T1000 (cell line): ENCODE measurements at places on chromosomes 11 and 22.

DNA sequence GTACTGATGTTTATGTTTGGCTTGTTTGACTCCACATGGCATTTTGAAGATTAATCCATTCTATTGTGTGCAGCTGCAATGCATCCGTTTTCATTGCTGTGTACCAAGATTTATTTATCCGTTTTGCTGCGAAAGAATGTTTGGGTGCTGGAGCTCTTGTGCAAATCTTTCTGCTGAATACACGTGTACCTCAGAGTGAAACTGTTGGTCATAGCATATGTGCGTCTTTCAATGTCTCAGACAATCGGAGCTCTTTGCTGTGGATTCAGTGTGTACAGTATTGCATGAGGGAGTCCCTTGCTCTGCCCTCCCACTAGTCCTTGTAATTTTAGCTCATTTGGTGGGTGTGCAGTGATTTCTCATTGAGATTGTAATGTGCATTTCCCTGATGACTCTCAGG, 545.4 kb downstream of the TBC1D22A start:
- DNase-seq = no peak

DNA sequence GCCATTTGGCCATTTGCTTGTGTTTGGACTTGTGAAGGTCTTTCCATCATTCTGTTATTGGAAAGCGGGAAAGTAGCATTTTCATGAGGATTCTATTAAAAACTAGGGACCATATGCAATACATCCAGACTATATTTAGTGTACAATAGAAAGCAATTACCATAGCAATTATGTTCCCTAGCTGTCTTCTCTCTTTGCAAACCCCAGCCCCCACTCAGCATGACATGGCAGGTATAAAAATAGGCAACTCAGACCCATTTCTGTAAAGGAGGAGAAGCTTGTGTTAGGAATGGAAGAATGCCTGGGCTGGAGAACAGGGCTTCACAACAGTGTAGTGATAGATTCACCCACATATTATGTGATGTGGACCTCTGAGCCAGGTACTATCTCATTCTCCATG, 12.4 kb downstream of the OR51B6 start:
- DNase-seq = no peak

DNA sequence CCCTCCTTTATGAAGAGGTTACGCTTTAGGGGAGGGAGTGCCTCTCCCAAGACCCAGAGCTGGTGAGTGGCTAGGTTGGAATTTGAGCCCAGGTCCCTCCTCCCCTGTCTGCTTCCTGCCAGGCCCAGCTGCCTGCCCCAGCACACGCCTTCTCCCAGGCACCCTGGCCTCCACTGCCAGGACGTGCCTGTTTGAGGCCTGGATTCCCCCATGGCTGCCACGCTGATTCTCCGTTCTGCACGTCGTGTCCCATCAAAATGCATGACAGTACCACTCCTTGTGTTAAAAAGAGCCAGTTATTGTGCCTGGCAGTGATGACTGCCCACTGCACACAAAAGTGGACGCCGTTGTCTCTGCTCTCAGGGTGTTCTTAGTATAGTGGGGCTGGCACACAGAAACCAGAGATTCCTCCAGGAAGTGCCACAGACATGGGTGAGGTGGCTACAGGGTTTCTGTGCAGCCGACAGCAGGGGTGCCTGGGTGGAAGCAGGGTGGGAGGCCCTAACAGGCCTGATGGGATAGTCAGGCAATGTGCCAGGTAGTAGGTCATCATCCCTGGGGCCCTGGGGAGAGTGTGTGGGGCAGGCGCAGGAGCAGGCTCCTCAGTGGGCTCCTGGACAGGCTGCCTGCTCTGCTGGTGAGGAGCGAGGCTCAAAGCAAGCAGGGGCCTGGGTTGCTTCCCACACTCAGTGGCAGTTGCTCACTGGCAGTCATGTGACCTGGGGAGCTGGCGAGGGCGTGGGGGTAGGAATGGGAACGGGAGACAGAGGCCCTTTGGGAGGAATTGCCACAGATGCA, 24.2 kb downstream of the MED15 start:
- peak; percentile 68 for DNase-seq

DNA sequence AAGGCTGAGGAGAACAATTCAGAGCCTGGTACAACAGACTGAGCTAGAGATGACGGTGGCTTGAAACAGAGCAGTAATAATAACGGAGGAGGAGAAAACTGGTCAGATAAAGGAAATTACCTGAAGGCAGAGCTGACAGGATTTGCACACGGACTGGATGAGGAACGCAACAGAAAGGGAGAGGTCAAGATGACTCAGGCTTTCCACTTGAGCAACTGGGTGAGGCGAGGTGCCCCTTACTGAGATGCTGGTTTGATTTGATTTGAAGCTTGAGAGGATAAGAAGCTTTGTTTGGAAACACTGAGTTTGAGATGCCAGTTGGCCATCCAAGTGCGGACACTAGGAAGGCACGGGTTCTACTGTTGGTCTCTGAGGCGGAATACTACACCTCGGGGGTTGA, 35.4 kb upstream of the NRIP3 start:
- DNase-seq = no peak

- no peak for DNase-seq
Observed at GRCh38 chr11:469684-470560, 19.8 kb downstream of the PTDSS2 start.

DNA sequence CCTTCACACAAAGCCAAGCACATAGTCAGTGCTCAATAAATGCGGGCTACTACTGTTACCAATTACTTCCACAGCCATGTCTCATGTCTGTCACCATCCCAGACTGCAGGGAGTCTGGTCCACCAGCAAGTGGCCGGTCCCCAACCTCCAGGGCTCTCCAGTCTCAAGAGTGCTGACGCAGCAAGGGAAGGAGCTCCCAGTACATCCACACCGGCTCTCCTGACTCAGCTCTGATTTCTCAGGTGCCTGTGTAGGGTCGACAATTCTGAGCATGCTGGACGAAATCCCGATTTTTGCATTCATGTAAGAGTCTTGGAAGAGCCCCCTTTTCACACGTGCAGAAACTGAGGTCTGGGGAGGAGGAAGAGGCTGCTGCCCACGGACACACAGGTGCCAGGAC, 10.3 kb upstream of the NEFH start:
- no peak for DNase-seq
